Activated CD4-positive, alpha-beta T cell treated with anti-CD3 and anti-CD28 coated beads, Interleukin-2, amount 50 U/mL, for 4 hours (primary cell): ENCODE measurements at places on chromosomes 3 and 15.
A peak's percentile ranks its signal among the peaks of the same experiment; 100 is the strongest.

- no peak for DNase-seq
Observed at GRCh38 chr3:114764056-114764492, 383.0 kb downstream of the ZBTB20 start.

- DNase-seq: no peak
Observed at GRCh38 chr3:59880717-59881116, 830.9 kb upstream of the CFAP20DC start.

- DNase-seq: peak; percentile 35
Observed at GRCh38 chr15:63048776-63049665, 6.5 kb downstream of the TPM1 start.

- no peak for DNase-seq
Observed at GRCh38 chr3:34878488-34878887, 760.8 kb upstream of the ARPP21 start.

GRCh38 chr3:150394606-150395005 is 13.5 kb upstream of the TSC22D2 start:
- no peak for DNase-seq

DNA sequence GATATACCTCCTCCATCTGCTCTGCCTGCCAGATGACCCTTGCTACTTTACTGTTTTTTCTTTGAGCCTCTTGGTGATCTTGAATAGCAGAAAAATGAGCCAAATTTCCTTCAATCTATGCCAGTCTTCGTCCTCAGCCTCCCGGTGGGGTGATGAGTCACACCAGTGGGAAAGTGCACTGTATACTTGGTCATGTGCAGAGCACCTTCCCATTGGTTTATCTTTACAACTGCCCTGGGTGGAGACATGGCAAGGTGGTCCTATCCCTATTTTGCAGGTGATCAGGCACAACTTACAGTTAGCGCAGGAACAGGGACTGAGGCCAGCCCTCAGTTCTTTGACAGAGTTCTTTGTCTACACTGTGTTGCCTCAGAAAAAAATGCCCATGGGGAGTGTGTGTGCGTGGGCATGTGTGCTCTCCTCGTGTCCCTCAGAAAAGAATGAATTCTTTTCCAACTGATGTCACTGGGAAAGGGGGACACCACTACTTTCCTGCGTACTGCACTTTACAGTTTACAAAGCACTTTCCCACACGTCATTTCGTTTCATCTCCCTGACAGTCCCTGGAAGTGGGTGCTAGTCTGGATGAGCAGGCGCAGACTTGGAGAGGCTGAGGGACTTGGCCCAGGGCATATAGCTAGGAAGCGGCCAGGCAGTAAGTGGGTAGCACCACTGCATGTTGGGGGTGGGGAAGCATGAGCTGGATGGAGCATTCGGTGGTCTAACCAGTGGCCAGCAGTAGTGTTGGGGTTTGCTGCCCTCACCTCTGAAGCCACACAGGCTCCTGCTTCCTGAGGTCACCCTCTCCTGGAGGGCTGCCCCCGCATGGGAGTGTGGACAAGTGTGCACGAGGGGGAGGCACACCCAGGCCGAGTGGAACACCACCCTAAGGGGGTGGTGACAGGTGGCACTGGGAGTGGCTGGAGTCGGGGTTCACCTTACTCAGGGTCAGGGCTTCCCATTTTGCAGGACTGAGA is 24.1 kb downstream of the SMAD3 start:
- DNase-seq: no peak

DNA sequence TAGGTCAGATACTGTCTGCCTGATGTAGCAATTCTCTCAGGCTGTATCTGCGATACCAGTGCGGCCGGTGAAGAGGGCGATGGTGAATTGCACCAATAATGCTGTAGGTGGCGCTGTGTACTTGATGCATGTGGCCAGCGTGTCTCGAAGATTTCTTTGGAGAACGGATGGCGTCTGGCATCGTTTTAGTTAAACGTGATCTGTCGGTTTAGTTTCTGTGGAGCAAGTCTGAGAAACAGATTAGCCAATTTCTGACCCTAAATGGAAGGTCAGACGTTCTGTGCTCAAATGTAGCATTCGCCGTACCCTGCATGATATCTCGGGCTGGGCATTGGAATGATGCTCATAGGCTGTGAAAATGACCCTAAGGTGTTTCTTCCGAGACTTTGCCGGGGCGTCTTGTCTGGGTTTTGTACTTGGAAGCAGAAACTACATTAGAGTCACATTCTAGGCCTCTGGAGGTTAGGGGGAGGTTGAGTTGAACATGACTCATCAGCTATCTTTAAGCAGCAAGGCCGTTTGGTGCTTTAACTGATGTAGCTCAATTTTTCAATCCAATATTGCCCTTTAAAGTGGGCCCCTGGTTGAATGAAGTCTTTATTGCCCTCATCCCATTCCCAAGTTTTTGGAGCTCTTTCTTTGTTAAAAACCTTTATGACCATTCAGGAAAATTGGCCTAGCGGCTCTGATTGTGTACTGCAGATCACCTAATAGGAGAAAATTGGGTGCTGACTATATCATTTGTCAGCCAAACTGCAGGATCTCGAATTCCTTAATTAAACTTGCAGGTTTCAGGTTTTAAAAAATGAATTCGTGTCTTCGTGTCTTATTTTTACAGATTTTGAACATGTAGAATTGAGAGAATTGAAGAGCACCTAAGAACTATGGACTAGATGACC is 80.0 kb downstream of the SQOR start:
- DNase-seq: peak; percentile 21

DNA sequence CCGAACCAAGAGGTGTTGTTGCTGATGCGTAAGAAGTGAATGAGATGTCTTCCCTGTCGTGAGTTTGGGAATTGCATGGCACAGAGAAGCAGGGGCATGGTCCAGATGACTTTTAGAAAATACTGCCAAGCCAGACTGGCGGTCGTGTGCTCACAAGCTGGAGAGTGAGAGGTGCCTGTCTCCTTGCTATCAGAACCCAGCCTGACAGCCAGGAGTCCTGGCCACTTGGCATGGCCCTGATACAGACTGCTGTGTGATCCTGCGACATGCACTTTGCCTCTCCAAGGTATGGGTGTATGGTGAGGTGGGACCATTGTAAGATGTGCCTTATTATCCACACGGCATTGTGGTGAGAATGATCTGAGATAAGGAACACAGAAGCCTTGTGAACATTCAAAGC is 93.0 kb downstream of the SMAD3 start:
- DNase-seq: no peak

GRCh38 chr15:30999729-31000128 is 8.3 kb upstream of the MTMR10 start:
- DNase-seq: no peak

GRCh38 chr3:132469326-132469725 is 52.0 kb downstream of the DNAJC13 start:
- no peak for DNase-seq

DNA sequence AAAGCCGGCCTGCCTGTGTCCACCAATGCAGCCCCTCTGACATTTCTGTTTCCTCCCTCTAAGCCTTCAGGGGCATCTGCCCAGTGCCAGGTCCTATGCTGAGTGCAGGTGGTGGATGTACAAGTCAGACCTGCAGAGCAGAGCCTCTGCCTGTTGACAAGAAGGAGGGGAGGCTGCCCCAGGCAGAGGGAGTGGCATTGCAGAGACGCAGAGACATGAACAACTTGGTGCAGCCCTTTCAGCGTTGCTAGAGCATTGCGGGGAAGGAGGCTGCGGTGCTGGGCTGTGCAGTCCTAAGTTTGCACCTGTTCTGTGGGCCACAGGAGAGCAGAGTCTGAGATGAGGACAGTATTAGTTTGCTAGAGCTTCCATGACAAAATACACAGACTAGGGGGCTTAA is 65.2 kb downstream of the LSM3 start:
- no peak for DNase-seq

- no peak for DNase-seq
Observed at GRCh38 chr3:37546876-37547275, 314.8 kb upstream of the CTDSPL start.

DNA sequence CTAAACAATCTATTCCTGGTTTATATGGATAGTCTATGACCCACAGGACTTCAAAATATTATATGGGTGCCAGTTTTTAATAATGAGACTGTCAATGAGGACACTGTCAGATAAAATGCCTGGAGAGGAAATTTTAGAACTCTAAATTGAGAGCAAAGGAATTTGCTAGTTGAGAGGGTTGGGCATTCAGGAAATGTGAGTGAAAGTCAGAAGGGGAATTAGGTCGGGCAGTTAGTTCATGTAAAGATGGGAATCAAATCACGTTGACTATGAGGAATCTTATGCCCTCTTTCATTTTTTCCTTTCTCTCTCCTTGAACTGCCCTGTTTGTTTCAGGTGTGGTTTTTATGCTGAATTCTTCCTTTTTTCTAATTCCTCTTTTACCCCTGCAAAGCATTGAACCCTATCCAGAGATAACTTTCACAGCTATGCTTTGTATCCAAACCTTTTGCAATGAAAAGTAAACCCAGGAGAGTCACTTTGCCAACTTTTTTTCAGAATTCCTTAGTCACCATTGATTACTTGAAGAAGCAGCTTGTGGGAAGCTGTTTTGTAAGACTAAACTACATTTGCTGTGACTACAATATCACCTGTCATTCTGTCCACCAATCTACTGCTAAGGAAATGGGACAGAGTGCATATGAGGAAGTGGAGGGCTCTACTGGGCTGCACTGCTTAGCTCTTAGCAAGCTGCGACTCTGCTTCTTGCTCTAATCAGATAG is 27.8 kb downstream of the CHP1 start:
- DNase-seq: no peak

GRCh38 chr3:188124184-188124583 is 29.8 kb upstream of the LPP start:
- DNase-seq: no peak

DNA sequence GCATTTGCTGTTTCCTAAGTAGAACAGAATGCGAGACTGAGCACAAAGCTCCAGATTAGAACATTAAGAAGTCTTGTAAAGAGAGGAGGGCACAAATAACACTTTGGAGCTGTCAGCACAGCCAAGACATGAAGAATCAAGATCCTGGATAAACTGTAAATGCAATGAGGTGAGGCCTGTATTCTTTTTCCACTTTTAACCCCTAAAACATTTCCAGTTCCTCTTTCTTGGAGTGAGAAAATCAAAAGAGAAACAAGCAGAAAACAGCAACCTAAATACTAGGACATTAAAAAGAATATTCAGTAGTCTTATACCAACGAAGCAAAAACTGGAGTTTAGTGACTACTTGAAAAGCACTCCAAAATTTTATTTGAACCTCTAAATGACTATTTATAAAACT is 204.3 kb downstream of the ZBTB20 start:
- DNase-seq: no peak

DNA sequence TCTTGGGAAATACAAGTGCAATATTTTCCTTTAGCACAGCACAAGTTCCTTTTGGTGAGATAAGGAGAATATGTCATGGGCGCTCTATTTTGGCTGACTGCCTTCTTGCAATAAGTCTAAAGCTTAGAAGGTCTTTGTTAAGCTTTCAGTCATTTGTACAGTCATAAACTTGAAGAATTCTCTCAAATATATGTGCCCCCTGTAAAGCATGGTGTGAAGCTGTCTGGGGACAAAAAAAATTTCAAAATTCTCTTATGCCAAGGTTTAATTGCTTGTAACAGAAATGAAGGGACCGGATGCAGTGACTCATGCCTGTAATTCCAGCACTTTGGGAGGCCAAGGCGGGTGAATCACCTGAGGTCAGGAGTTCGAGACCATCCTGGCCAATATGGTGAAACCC is 21.7 kb upstream of the ARID3B start:
- no peak for DNase-seq

DNA sequence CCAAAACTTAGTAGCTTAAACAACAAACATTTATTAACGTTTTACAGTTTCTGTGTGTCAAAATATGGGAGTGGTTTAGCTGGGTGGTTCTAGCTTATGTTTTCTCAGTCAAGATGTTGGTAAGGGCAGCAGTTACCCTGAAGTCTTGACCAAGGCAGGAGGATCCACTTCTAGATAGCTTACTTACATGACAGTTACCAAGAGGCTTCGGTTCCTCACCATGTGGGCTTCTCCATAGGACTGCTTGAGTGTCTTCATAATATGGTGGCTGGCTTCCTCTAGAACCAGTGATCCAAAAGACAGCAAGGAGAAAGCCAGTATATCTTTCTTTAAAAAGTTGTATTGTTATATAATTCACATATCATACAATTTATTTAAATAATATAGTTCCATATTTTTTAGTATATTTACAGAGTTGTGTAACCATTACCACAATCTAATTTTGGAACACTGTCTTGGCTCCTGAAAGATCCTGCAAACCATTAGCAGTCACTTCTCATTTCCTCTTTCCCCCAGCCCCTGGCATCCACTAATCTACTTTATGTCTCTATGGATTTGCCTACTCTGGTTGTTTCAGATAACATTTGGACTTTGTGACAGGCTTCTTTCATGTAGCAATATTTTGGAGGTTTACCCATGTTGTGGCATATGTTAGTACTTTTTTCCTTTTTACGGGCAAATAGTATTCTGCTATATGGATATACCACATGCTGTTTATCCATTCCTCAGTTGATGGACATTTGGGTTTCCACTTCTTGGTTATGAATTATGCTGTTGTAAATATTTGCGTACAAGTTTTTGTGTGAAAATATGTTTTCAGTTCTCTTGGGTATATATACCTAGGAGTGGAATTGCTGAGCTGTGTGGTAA is 33.3 kb downstream of the MAPK6 start:
- DNase-seq: no peak

- no peak for DNase-seq
Observed at GRCh38 chr3:37751967-37752648, 109.6 kb upstream of the CTDSPL start.

DNA sequence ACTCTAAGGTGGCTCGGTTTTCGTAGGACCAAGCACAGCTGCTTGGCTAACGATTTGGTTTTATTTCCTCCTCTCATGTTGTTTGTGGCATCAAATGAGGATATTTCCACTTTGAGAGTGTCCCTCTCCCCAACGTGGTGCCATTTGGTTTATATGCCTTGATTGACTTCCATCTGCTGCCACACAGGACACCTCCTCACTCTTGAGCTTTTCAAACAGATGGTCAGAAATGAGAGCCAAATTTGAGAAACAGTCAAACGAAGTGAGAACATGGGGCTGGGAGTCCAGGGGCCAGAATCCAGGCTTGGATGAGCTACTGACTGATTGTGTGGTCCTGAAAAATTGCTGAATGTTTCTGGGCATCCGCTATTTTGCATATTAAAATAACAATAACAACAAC is 43.5 kb downstream of the CEMIP start:
- DNase-seq: no peak

DNA sequence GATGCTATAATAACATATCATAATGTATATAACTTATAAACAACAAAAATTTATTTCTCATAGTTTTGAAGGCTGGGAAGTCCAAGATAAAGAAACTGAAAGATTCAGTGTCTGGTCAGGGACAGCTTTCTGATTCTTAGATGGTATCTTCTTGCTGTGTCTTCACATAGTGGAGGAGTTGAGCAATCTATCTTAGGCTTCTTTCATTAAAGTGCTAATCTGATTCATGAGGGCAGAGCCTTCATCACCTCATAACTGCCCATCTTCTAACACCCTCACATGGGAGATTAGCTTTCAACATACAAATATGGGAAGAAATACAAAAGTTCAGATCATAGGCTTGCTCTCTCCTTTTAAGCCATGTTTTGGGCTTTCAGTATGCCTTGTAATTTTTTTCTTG is 774.8 kb upstream of the EPHA6 start:
- DNase-seq: no peak
